Nephron progenitor cell (in vitro differentiated cells): ENCODE measurements at places on chromosomes 11 and 22.
A peak's percentile ranks its signal among the peaks of the same experiment; 100 is the strongest.

DNA sequence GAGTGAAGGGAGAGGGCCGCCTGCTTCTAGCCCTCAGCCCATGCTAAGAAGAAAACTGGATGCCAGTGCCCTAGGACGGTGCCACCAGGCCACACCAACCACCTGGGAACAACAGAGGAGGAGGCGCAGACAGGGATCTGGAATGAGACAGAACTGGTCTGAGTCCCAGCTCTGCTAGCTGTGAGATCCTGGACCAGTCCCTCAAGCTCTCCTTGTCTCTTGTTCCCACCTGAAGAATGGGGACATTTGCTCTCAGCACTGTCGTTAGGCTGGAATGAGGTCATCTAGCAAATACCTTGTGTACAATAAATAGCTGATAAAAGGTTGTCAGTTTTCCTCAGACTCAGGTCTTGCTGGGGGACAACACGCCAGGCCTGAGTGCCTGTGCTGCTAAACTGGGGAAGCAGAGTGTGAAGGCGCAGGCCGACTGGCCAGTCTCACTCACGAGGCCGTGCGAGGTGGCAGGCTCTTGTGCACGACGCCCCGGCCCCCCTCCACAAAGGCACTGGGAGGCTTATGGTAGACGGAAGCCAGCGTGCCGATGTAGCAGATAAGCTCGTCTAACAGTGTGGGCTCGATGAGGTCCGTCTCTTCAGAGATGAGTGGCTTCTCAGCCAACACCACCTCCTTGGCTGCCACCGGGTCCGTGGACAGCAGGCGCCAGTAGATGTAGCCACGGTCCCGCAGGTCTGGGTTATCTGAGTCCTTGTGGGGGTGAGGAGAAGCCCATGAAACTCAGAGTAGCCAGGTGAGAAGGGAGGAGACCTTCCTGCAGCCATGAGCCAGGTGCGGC, 25.8 kb upstream of the RASL10A start:
- DNase-seq: no peak

GRCh38 chr11:121606354-121606753, 153.6 kb upstream of the SORL1-AS1 start:
- no peak for DNase-seq

- no peak for DNase-seq
These were observed 4.9 kb downstream of the MRGPRX1 start for GRCh38 chr11:18934195-18934814.

GRCh38 chr11:64347193-64347867, 7.3 kb downstream of the CCDC88B start:
- no peak for DNase-seq

- no peak for DNase-seq
These were observed 34.1 kb downstream of the MRE11 start for GRCh38 chr11:94459576-94459975.

- no peak for DNase-seq
These were observed 227.5 kb upstream of the NARS2 start for GRCh38 chr11:78802058-78802761.

GRCh38 chr11:2123628-2123960, 15.6 kb downstream of the IGF2 start:
- no peak for DNase-seq

DNA sequence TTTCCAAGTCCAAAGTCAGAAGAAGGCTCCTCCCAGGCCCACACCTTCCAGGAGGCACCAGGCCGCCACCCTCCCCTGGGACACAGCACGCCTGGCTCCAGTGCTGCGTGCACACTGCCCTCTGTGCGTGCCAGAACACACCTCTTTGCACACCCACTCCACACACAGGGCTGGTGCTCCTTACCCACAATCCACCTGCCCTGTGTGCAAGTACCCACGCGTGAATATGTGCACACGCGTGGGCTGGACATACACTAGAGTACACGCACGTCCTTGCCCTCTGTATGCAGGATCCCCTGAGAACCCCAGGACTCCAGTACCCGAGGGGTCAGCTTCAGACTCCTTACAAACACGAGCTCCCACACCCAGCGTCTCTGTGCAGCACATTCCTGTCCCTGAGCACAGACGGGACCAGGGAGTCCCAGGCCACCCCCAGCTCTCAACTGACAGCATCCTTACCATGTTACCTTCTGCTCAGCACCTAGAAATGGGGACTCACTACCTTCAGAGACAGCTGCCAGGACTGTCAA, 2.8 kb downstream of the DUSP8 start:
- no peak for DNase-seq

GRCh38 chr11:13826505-13827278, 135.8 kb upstream of the SPON1 start:
- DNase-seq: no peak

GRCh38 chr22:23579870-23580575, at the start of gene IGLL1:
TSS of gene IGLL1 (minus strand) at chr22:23580290. CDS start at chr22:23580190, 100 bp downstream.
- no peak for DNase-seq

- no peak for DNase-seq
These were observed 6.8 kb upstream of the ACY3 start for GRCh38 chr11:67657300-67657699.

- DNase-seq: no peak
These were observed 8.7 kb downstream of the DRAP1 start for GRCh38 chr11:65927904-65928397.

DNA sequence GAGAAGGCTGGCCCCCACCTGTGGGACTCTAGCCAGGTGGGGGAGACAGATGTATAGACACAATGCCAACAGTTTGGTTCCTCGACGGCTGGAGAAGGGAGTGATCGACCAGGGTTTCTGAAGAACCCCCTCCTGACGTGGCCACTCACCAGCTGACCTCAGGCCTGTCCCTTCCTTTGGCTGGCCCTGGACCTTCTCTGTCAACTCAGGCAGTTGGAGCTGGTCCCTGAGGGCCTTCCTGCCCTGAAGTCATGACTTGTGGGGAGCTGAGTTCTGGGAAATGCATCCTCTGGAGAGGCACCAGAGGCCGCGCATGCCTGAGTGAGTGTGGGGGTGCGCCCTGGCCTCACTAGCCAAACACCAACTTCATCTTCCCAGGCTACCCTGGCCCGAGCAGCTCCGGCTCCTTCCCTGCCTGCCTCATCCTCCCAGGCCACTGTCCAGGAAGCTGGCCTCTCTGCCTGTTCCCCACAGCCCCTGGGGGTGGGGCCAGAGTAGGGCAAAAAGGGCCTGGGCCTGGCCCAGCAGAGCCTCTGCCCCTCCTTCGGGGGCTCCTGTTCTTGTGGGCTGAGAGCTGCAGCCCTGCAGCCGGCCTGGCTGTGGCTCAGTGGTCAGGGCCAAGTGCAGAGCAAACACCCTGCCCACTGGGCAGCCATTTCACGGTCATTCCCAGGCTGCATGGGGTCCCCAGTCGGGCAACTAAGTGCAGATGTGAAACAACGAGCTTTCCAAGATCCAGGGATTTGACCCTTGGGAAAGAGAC, 23.6 kb downstream of the TXN2 start:
- DNase-seq: no peak

DNA sequence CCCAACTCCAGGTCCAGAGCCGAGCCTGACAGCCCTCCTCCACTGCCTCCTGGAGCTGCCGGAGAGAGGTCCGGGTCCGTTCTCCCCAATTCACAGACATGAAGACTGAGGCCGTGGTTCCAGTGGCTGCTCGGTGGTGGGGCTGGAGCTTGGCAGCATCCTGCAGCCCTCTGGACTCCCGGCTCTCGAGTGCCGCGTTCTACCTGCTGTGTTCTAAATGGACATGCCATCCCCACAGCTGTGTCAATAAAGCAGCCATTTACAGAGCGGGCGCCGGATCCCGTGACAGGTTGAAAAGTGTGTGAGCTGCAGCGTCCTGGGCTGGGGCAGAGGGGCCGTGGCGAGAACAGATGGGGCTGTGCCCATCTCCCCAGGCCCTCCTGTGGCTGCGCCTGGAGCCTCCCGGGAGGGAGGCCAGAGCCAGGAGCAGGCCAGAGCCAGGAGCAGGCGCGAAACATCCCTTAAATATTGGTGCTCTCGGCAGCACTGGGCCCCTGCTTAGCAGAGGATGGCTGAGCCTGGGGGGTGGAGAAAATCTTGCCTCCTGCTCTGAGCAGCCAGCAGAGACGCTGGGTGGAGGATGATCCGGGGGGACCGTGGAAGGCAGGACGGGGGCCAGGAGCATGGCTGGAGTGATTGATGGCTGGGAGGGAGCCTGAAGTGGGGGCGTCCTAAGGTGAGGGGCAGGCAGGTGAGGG, 46.2 kb downstream of the FLRT1 start:
- no peak for DNase-seq

DNA sequence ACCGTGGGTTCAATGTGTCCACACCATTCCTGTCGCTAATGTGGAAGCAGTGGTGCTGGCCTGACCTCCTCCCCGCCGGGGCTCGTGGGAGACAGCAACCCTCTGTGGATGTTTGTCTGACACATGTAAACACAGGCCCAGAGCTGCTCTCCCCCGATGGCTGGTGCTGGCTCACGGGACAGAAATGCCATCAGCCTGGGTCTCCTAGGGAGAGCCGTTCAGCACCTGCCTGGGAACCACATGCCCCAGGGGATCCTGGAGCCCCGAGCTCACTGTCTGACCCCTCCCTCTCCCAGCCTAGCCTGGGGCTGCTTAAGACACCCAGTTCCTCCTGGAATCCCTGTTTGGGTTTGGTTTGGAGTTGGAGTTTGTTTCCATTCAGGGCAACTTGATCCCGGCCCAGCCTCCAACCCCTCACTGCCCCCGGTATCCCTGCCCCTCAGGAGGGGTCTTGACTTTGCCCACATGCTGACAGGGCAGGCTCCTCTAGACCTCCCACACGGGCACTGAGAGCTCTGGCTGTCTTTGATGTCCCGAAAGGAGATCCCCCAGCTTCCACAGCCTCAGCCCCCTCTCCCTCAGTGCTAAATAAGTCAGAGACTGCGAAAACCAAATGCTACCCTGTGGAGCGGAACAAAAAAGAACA, 50.9 kb upstream of the WNT11 start:
- DNase-seq: no peak

DNA sequence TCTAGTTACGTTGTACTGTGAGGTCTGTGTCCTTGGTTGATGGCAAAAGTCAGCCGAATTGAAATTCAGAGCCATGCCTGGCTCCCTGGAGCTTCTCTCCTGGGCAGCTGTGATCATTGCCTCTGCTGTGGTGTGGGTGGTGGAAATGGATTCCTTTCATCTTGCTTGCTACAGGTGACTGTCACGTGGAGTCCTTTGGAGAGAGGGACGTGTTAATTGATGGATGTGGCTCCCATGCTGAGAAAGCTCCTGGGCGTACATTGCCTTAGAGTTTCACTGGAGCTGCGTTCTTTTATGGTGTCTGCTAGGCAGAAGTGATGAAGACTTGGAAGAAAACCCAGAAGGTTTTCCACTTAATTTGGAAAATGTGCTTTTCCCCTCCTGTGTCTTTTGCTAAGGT, 41.9 kb upstream of the PPP6R3 start:
- DNase-seq: no peak

DNA sequence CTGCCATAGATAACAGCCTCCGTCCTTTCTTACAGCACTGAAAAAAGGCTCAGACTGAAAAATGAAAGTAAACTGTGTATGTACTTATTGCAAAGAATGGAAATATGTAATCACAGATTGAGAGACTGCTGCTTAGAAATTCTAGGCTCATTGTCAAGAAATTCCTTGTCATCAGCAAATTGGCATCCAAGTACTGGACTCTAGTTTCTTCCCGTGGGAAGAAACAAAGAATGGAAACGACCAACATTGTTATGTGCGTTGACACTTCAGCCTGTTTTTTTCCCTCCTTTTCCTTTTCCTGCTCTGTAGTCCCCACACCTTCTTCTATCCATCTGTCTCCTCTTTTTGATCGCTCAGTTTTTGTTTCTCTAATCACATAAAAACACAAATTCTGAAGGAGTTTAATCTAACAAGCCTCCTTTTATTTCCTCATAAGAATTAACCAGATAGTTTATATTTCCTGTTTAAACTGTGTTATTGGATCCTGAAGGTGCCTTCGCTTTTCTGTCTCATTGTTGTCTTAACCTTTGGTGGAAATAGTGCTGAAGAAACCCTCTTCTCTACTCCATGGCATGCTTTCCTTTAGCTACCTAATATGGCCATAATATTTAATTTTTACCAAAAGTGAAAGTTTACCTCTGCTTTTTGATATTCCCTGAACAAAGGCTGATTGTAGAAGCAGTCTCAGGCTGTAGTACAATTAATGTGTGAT, 20.0 kb upstream of the CASP12 start:
- no peak for DNase-seq

GRCh38 chr11:118605116-118605867, 2.1 kb upstream of the PHLDB1 start:
- peak; percentile 44 for DNase-seq

DNA sequence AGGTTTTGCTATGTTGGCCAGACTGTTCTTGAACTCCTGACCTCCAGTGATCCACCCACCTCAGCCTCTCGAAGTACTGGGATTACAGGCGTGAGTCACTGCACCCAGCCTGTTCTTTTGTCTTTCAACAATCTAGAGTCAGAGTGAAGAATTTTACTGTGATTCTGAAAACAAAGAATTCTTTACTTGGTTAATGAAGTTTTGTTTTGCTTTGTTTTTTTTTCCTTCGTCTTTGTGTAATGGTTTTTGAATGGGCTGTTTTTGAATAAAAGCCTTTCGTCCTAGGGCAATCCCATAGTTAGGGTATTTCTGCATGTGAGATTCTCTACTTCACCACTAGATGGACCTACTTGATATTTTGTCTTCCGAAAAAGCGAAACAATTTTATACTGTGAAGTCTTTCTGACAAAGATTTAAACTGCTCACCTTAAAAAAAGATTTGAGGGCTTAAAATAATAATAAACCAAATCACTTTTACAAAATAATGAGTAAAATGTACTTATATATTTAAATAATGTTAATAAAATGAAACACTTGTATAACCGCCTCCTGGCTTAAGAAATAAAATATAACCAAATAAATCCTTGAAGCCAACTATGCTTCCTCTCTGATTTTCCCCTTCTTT, 43.4 kb upstream of the SC5D start:
- no peak for DNase-seq

DNA sequence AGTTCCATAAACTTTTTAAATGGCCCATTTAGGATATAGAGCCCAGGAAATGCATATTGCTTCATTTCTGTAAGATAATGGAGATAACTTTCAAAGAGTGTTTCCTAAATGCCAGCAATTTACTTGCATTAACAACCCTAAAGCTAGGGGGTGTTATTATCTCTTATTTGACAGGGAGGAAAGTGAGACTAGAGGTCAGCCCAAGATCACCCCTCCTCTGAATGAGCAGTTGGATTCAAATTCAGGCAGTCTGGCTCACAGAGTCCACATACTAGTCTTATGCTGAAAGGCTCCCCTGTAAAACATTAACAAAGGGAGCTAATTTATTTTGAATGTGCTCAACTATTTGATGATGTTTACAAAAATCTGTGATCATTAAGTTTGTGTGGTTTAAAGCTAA, 49.9 kb upstream of the TRIM77 start:
- DNase-seq: no peak

- DNase-seq: no peak
These were observed 14.1 kb upstream of the SYT8 start for GRCh38 chr11:1820463-1821325.

- DNase-seq: no peak
These were observed 11.8 kb upstream of the KCNJ11 start for GRCh38 chr11:17400048-17400775.

GRCh38 chr22:20080776-20081654, 974 bp downstream of the DGCR8 start:
- peak; percentile 32 for DNase-seq
